ENCODE measurements at places on chromosomes 12 and 14.
A peak's percentile ranks its signal among the peaks of the same experiment; 100 is the strongest.

DNA sequence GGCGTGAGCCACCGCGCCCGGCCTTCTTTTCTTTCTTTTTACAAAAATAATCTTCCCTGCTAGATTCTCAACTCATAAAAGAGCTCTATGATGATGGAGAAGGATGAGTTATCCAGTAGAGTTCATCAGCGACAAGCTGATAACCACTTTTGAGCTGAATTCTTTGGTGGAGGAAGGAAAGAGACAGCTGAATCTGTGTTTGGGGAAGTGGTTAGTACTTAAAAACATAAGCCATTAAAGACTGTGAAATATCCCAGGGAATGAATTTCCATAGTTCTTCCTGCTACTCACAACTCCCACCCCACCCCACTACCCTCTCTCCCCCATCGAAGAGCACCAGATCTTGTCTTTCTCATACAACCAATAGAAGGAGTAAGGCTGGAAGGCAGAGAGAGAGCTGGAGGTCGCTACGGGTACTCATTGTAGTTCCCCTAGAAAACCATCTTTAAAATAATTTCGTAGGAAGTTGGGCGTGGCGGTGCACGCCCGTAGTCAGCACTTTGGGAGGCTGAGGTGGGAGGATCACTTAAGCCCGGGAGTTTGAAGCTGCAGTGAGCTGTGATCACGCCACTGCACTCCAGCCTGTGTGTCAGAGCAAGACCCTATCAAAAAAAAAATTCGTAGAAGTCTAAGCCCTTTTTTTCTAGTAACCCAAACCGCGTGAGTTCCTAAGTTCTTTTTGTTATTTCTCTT, 647 bp upstream of the ESPL1 start:
- no peak for DNase-seq

DNA sequence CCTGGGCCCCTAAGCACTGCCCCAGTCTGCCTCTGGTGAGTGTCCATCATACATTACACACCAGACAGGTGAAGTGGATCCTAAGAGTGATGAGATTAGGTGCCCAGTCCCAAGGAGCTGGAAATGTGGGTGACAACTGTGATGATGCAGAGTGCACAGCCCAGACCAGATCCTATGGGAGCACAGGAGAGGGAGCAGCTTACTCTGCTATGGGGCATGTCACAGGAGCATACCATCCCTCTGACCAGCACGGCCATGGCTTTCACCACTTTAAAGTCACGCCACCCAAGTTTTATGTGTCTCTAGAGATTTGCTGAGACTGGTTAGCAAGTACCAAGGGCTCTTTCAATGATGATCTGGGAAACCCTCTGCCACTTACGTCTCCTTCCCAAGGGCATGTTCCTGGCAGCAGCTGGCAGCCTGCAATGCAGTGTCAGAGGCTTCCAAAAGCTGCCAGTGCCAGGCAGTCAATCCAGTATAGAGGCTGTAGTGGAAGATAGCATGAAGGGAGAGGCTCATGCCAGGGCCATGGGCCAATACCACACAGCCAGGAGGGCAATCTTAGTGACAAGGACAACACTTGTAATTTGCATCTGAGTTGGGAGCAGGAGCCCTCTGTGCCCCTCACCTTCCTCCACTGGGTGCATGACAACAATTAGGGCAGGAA, 40.2 kb downstream of the STAB2 start:
- no peak for DNase-seq

DNA sequence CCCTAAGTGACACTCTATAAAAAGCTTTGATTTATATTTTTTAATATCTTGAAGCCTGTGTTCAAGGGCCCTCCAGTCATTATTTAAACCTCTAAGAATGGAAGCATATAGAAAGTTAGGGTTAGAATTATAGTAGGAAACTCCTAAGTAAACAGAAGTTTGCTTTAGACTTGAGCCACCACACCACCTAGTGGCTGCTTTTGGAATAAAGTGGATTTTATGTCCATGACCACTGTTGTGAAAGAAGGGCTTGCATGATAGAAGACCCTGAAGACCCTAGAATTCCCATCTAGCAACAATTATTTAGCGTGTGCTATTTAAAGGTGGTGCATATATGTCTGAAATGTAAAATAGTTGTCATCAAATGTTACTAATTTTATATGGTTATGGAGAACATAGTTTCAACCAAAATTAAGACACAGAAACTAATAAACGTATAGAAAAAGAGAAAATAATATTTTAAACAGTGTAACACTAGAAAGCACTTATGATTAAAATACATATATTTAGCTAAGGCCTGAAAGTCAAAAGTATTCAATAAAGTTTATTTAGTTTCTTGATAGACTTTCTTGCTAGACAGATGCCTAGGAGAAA, 21.3 kb downstream of the LRRIQ1 start:
- DNase-seq = peak; percentile 16

DNA sequence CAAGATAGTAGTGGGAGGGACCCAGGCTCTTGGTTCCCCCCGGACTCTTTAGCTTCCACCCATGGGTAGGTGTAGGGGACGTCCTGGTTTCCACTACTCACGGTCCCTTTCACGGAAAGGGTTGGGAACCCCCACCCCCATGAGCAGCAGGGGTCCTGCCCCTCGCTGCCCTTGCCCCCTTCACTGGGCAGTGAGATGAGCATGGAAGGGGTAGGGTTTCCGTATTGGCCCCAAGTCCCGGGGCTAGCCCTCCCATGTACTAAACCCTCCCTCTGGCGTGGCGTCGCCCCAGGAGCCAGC, 12.7 kb downstream of the AGAP2 start:
- peak; percentile 31 for DNase-seq

GRCh38 chr14:52563120-52563519, 10.5 kb downstream of the GPR137C start:
- DNase-seq = no peak

- no peak for DNase-seq
These were observed 33.1 kb upstream of the PTPRO start for GRCh38 chr12:15289192-15289591.

DNA sequence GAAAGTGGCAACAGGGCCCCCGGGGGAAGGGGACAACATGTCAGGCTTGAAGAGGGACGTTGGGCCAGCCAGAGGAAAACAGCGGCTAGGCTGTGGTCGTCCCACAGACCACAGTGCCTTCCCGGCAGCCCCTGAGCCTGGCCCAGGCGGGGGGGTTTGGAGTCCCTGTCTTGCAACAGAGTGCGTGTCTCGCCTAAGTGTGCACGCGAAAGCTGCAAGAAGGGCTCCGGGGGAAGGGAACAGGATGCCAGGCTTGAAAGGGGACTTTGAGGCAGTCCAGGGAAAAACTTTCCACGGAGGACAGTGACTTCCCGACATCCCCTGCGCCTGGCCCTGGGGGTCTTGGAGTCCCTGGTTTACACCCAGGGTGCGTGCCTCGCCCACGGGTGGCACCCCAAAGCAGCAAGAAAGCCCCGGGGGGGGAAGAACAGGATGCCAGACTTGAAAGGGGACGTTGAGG, 157.5 kb upstream of the ALG10B start:
- DNase-seq = no peak

DNA sequence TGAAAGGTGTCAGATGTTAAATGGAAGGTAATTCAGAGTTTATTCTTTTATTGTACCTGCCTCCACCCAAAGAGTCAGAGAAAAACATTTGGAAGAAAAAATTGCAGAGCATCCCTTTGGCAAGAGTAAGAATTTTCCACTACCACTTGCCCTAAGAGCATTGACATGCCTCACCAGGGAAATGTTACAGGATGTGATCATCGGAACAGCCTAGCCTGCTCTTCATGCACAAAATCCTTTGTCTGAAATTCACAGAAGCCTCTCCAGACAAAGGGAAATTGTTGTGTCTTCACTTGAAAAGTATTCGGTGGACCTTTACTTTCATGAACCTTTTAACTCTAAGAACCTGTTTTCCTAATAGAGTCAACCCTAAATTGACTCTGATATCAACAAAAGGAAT, 36.9 kb downstream of the ATP2A2 start:
- DNase-seq = no peak

DNA sequence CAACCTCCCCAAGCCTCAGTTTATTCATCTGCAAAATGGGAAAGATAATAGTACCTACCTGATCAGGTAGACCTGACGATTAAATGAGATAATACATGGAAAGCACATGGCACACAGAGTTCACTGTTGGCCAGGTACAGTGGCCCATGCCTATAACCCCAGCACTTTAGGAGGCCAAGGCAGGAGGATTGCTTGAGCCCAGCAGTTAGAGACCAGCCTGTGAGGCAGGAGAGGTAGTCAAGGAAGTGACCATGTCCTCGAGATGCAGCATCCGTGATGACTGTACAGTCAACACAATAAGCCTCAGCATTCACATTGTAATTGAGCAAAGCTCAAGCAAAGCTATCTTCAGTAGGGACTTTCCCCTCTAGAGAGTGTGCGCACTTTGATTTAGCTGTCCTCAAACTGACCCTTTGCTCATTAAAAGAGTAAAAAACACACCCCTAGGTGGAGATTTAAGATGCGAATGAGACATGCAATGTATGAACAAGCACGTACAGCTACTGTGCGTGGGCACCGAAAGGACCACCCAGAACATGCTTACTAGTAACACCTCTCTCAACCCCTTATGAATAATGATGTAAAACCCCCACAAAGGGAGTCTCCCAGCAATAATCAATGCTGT, 9.9 kb downstream of the ISCU start:
- DNase-seq = no peak

- DNase-seq = peak; percentile 81
These were observed 11.2 kb upstream of the FKBP11 start for GRCh38 chr12:48936379-48936979.

DNA sequence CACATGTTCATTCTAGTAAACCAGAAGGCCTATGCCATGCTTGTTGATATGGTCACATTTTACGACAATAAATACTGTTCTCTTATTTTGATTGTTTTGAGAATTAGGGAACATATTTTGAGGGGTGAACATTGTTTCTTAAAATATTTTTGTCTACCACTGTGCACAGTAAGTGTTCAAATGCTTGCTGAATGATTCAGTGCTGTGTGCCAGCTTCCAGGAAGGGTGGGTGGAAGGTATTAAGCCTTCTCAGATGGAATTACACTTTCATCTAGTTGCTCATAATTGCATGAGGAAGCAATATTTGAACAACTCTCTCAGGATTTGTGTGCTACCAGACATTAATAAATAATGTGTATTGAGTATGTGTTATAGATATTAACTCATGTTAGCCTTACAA, 15.5 kb upstream of the TMX1 start:
- DNase-seq = no peak

GRCh38 chr14:102754370-102755262, 22.6 kb upstream of the TRAF3 start:
- DNase-seq = peak; percentile 82

GRCh38 chr14:89399594-89400068, 17.4 kb downstream of the FOXN3 start:
- no peak for DNase-seq

DNA sequence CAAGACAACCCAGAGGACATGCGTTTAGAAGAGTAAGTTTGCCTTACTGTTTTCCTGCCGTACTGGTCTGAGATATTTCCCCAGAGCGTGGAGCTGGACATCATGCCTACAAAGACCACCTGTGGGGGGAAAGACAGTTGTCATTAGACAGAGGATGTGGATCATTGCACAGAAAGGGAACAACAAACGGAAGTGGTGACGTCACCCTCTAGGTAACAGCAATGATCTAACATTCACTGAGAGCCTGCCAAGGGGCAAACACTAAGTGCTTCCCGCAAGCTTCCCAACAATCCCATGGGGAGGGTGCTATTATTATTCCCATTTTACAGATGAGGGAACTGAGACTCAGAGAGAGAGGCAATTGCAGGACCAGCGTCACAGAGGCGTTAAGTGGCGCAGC, 48.5 kb downstream of the SVOP start:
- no peak for DNase-seq

GRCh38 chr12:47234576-47235141, 154.9 kb upstream of the AMIGO2 start:
- no peak for DNase-seq
